Stimulated activated CD4-positive, alpha-beta T cell treated with anti-CD3 and anti-CD28 coated beads, Interleukin-4, amount 100 ng/mL, for 4 hours (primary cell): ENCODE measurements at places on chromosomes 3 and 15.

GRCh38 chr3:107910713-107911259 is 180.0 kb downstream of the CD47 start:
- DNase-seq = peak; percentile 5

DNA sequence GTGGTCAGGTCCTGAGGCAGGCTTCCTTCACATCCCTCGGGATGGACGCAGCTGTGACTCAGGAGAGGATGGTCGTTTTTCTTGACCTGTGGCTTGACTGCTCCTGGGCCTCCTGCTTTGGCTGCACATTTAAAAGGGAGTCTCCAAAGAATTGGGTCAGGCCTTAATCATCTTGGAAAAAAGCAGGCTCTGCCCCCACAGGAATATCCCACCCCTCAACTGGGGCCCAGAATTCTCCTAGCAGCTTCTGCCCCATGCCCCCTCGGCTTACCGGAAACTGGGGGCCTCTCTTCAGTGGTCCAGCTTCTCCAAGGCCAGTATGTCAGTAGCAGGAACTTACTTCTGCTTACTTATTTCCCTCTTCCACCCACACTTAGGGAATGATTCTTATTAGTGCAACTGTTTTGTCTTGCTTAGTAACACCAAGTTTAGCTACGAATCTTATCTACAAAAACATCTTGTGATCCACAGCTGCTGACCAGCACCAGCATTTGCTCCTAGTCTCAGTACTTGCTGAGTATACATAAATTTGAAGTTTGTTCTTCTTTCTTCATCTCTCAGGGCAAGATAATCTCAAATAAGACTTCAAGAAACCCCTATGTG is 35.7 kb downstream of the ATG7 start:
- no peak for DNase-seq

DNA sequence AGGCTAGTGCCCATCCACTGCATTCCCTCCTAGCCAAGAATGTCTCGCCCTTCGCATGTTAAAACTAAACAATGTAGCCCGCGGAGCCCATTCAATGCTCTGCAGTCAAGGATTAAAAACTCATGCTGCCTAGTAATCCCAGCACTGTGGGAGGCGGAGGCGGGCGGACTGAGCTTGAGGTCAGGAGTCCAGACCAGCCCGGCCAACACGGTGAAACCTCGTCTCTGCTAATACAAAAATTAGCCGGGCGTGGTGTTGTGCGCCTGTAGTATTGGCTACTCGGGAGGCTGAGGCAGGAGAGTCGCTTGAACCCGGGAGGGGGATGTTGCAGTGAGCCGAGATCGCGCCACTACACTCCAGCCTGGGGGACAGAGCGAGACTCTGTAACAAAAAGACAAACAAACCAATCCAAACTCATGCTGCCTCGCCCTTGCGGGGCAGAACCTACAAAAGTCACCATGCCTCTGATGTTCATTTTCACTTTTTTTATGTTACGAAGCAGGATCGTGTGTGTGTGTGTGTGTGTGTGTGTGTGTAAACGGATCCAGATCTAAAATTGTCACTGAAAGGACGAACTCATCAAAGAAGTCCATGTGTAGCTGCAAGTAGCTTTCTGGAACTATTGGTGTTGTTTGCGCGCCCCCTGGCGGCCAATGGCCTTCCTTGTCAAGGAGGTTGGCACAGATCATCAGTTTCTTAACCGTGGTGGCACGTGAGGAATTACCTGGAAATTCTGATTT is 54.8 kb upstream of the SPESP1 start:
- DNase-seq = peak; percentile 85

DNA sequence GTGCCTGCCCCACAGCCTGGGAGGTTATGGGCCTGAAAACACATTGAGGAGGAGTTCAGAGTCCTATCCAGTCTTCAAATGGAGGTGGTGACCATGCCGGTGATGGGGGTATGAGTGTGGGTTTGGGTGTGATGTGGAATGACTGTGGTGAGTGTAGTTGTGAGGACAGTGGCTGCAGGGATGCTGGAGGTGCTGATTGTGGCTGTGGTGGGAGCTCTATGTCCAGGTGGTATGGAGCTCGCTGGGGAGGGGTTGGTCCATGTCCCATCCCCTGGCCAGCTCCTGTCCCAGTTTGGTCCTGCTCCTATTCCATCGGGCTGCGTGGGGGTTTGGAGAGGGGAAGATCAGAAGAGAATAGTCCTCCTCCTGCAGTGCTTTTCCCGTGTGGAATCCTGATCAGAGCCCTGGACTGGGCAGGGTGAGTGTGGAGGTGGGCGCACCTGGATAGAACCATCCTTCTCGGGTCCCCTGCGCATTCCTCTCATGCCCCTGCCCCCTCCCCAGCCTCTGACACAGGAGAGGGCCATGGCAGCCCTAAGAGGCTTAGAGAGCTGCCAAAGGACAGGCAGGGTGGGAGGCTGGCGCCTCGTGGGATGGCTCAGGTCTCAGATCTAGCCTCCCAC is 23.0 kb upstream of the GOLGA6C start:
- DNase-seq = no peak

DNA sequence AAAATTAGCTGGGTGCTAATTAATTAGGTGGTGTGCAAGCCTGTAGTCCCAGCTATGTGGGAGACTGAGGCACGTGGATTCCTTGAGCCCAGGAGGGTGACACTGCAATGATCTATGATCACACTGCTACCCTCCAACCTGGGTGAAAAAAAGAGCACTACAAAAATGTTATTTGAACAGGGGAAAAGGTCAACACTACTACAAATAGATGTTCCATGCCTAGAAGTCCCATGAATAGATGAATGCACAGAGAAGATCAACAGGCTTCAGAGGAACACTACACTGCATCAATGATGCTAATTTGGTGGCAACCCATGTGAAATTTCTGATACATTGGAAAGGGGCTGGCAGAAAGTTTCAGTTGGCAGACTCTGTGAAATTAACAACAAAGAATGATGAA is 105.4 kb upstream of the FHIT start:
- no peak for DNase-seq

DNA sequence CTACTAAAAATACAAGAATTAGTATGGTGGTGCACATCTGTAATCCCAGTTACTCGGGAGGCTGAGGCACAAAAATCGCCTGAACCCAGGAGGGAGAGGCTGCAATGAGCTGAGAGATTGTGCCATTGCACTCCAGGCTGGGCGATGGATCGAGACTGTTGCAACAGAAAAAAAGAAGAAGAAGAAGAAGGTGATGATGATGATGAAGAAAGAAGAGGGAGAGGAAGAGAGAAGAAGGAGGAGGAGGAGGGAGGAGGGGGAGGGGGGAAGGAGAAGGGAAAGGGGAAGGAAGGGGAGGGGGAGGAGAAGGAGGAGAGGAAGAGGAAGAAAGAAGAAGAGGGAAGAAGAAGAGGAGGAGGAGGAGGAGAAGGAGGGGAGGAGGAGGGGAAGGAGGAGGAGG is 33.2 kb upstream of the ZNF710 start:
- no peak for DNase-seq

GRCh38 chr3:16012086-16012485 is 162.4 kb upstream of the GALNT15 start:
- DNase-seq = no peak

DNA sequence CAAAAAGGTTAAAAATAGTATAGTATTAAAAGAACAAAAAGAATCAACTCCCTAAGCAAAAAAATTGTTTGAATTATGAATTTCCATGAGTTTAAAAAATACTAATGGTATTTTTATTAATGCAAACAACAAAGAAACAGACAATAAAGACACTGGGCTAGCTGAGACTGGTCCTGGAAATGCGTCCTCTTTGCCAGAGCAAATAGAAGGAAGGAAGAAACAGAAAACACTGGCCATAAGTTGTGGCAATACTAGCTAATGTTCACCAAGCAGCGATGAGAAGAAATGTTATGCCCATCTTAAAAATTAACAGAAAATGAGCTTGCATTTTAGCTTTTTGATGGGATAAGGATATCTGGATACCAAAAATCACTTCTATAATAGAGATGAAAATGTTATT is 88.6 kb downstream of the TBL1XR1 start:
- DNase-seq = no peak

DNA sequence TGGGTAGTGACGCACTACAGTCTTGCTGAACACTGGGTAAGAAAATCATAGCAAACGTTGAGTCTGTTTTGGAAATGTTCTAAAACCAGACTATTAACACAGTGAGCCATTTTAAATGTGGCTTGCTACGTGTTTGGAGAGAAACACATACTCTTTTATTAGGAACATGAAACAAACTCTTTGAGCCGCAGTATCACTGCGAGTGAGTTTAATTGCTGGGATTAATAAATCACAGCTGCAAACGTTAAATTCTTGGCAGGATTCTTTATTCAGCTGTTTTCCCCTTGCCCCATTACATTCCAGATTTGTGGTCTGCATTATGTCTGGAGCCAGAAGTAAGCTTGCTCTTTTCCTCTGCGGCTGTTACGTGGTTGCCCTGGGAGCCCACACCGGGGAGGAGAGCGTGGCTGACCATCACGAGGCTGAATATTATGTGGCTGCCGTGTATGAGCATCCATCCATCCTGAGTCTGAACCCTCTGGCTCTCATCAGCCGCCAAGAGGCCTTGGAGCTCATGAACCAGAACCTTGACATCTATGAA is 33.6 kb downstream of the BTD start:
- DNase-seq = no peak

GRCh38 chr15:38351466-38351865 is 98.8 kb downstream of the SPRED1 start:
- DNase-seq = no peak

DNA sequence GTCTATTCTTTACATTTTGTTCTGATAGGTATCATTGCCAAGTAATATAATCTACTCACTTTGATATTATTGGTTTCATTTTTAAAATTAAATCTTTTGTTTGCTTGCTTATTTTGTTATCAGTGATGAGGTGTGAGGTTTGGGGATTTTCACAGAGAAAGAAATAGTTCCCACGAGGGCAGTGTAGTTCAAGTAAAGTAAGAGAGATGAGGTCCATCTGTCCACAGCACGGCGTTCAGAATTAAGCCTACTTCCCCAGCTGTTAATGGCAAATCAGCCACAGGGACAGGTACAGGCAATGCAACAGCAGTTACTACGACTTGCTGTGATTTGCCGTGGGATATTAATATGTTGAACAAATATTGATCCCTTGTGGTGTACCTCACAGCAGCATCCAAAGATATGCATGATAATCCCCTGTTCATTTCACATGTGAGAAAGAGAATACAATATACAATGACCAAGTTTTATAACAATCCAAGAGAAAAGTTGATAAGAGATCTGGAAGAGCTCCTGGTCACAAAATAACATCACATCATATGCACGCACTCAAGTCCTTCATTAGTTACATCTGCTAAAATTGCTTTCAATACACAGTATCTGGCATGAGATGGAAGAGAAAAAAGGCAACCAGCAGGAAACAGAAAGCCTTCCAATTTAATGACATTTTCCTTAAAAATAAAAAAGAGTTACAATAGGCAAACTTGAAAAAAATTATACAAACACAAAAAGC is 131.6 kb downstream of the TUSC7 start:
- no peak for DNase-seq

DNA sequence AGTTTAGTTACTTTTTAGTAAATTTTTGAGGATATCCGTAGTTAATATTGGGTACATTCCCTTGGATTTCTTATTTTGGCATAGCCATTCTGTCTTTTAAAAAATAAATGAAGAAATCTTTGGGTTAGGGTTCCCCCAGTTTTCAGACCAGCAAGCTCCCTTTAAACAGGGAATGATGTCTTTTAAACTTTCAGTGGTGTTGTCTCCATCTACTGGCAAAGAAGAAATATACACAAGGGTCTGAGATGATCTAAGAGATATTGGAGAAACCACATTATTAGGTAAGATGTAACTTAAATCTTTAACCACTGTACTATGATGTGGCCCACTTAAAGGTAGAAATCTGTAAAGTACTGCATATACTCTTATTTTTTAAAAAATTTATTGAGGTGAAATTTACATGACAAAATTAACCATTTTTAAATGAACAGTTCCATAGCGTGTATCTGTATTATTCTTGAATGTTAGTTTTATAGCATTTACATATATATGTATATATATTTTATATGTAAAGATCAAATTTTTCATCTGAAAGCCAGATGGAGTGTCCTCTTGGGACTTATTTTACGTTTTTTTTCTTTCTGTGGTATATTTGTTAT is 35.1 kb upstream of the EIF3J start:
- DNase-seq = no peak

DNA sequence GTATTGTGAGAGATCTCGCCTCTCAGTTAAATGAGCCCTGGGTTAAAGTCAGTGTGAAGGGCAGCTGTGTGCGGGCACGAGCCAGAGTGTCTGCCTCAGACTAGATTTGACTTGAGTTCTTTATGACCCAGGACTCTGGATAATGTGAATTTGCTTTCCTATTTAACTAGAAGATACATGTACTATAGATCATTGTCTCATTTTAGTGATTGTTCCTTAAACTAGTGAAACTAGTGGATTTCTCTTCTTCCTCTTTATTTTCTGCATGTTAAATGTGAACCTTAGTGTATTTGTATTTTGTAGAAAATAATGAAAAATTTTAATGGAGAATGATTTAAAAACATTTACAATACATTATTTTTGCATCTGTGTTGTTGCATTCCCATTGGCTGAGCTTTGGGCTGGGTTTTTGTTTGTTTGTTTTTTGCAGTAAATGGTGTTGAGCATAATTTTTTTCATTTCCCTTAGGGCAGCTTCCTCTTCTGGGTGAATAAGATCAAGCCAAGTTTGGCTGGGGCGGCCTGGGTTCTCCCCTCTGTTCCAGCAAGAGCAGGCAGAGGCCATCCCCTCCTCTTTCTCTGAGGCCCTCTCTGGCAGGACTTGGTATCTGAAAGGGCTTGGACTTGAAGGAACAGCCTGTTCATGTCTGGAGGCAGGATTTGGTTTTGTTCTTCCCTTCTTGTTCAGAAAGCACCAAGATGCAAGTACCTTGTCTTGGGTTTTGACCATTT is 15.0 kb downstream of the GCSAM start:
- DNase-seq = no peak

GRCh38 chr3:149377408-149378364 is at the start of gene TM4SF1:
TSS of gene TM4SF1 (minus strand) at chr3:149377649. CDS start at chr3:149377547, 102 bp downstream.
- no peak for DNase-seq

DNA sequence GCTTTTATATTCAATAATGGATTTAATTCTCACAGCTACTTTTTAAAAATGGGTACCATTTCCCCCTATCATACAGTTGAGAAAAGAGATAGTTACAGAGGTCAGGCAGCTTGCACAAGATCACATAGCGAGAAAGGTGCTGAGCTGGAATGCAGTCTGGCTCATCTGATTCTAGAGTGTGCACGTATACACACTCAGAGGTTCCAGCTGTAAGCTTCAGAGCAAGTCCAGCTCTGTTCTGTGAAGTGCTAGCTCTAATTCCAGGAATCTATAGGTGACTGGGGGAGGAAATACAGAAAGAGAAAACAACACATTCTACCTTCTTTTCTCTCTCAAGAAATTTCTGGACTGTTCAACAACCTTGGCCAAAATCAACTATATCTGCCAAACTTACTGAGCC is 318.7 kb downstream of the FOXP1 start:
- DNase-seq = no peak
